ENCODE measurements at places on chromosomes 16 and 17. TPM values are rescaled to one million over a fixed set of nuclear protein-coding genes. Genes with fewer than 3 reads are reported as not detected.

DNA sequence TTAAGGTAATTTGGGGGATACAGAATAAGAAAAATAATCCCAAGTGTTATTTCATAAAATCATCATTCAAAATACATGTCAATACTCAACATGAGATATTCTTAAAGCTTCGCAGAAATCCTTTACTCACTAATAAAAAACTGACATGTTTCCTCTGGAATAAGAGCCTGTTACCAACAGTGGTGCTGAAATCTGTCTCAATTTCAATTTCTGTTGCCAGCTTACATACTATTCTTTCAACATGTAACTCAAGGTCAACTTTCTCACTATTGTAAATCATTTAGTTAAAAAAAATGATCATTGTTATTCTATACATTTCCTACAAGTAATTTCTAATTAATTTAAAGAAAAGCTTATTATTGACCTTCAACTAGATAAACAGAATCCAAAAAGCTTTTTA lies 67.9 kb downstream of the CEP95 start:
- no peak for DNase-seq

GRCh38 chr16:15976929-15977637 lies 27.7 kb downstream of the ABCC1 start:
- no peak for DNase-seq

DNA sequence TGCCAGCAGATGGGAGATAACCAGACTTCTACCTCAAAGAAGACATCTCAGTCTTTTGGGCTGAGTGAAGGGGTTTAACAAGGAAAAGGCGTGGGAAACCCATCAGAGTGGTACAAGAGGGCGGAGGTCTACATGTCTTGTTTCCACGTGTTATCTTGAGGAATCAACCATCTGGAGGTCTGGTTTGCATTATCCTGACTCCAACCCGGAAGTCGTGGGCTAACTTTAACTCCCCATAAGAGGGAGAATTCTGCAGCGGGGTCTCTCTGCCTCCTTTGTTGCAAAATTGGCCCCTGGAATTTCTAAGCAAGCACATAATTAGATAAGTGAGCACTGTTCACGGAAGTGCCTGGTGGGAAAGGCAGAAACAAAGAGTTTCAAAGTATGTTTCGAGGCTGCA lies 398.7 kb upstream of the C16orf82 start:
- DNase-seq: no peak

DNA sequence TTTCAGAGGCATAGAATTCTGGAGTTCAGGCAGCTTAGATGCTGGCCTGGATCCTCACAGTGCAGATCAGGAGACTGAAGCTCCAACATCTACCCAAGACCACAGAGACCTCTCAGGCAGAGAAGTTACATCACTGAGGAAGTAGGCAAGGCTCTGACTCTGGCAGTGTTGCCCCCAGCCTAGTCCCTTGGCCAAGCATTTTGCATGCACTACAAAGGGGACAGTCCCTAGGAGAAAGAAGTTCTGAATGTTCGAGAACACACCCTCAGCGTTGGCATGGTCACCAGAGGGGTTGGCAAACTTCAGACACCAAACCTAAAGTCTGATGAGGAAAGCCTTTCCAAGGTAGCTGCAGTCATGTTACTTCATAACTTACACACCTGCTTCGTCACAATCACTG lies 2.5 kb downstream of the RANBP10 start:
- no peak for DNase-seq

DNA sequence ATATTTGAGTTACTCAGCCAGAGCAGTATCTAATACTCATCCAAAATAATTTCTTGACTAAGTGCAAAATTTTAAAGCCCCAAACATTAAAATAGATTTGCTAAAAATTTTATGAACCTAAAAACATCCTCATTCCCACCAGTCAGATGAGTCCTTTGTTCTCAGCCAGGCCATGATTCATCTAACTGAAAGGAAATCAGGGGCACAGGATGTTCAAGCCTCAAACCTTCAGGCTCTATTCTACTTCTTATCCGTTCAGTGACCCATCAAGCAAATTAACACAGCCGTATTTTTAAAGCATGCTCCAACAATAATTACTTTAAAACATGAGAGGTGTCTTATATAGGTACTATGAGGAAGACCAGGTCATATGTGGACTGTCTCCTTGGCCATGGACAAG lies 176.5 kb upstream of the MON1B start:
- DNase-seq: no peak

DNA sequence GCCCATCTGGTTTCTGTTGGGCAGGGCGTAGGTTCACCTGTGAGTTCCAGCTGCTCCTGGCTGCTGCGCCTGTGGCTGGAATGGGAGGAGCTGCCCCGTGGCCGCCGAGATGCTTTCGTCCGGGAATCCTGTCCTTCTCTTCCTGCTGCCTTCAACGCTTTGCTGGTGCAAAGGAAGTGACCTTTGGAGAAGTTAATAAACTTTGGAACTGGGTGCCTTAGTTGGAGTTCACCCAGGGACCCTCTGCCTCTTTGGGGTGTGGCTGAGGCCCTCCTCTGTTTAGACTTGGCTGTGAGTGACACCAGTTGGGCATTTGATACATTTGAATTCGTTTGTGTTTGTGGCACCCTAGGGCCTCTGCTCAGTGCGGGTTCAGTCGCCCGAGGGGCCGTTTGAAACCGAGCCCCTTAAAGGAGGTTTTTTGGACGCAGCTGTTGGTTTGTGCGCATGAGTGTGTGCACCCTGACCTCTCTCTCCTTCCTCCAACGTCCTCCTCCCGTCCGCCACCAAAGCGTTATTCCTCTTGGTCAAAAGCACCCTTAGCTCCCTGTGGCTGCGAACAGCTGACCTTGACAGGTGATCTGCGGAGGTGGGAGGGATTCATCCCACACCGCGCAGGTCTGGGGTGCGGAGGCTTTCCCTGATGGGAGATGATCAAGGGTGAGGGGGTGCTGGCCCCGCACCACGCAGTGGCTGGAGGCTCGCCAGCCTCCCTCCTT lies 9.0 kb upstream of the SECTM1 start:
- DNase-seq: no peak

DNA sequence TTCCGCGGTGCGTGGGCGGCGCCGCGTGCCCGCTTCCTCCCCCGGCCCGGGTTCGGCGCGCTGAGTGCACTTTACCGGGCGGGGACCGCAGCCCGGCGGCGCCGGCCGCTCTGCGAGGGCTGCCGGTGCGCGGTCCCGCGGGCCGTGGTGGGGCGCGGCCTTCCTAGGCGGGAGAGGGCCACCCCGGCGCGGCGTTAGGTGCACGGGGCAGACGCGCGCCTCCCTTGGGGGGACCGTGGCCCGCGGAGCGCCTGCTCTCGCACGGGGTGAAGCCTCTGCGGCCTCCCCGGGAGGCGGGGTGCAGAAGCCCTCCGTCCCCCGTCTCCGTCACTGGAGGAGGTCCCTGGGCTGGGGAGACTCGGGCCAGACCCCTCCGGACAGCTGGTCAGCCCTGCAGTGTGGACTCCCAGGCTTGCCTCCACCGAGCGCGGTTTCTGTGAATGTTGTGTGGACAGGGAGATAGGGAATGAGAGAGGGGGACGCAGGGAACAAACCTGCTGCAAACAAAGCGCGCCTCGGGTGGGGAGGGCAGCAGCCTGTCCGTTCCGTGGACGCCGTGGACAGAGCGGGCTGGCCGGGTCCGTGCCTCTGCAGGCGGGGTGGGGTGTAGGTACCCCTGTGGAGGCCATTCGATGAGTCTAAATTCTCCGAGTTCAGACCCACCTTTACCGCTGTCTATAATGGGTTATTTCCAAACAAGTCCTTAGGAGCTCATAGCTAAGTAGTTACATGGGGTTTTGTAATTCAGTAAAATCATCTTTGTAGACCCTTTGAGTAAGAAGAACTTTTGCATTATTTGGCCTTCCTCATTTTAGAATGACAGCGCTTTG lies 721 bp downstream of the TBCD start:
- no peak for DNase-seq

GRCh38 chr17:77429969-77430752 lies 289.4 kb downstream of the SEC14L1 start:
- peak; percentile 92 for DNase-seq

DNA sequence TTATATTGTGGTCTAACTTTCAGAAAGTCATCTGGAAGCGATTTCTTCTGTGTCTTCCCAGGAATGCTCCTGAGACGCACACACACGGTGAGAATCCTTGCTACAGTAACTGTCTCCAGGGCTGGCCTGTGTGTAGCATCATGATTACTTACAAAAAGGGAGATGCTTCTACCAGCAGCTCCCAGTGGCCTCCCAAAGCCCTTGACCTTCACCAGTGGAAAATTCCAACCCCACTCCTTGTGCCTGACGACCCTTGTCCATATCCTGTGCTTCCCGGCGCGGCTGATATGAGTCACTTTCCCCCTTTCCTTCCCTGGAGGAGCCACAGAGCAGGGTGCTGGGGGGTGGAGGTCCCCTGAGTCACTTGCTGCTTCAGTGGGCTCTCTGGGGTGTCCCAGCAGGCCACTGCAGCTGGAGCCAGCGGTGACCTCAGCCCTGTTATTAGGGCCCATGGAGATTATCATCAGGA lies 22.1 kb upstream of the NAT9 start:
- DNase-seq: peak; percentile 56

DNA sequence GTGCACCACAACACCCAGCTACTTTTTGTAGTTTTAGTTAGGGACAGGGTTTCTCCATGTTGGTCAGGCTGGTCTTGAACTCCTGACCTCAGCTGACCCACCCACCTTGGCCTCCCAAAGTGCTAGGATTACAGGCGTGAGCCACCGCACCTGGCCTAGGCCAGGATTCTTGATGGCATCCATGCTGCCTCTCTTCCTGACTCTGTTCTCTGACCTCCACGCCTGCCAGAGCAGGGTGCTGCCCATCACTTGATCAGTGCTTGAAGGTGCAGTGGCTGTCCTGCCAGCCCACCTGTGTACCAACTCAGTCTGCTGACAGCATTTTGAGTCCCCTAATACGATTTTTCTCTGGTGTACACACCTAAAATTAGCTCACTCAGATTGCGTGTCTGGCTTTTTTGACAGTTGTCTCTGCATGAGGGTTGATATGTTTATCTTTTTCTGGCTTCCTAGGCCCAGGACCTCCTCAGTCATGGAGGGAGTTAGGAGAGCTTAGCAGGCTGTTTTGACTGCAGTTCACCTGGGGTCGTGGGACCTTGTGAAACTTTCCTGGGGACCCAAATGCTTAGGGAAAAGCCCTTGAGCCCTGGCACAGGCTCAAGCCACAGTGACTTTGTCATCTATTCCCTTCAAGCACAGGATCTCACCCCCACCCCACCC lies 5.9 kb downstream of the HAS3 start:
- DNase-seq: no peak

- no peak for DNase-seq
Observed at GRCh38 chr17:69533481-69534234, 119.2 kb downstream of the MAP2K6 start.

DNA sequence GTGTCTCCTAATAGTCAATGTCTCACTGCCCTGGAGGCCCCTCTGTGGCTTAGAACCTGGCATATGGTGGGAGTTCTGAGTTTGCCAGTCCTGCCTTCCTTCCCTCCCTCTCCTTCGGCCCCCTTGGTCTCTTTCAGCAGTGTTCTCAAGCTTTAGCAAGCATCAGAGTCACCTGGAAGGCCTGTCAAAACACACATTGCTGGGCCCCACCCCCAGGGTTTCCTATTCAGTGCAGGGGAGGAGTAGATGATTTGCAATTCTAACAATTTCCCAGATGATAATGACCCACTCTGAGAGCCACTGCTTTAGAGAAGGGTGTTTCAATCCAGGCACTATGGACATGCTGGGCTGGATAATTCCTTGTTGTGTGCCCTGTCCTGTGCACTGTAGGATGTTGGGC lies 26.4 kb upstream of the TMEM220 start:
- DNase-seq: no peak

DNA sequence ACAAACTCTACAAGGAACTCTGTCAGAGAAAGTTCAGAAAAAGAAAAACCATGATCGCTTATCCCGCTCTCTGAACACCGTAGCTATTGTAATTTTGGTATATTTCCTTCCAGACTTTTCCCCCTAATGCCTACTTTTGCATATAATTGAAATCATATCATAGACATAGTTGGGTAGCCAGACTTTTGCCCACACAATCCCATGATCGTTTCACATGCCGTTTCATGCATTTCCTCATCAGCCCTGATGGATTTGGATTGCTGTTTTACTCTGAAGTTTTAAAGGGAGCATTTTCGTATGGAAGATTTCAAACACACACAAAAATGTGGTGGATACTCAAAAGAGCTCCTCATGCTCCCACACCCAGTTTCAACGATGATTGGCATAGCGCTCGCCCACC lies 31.3 kb downstream of the COX4I1 start:
- DNase-seq: no peak

DNA sequence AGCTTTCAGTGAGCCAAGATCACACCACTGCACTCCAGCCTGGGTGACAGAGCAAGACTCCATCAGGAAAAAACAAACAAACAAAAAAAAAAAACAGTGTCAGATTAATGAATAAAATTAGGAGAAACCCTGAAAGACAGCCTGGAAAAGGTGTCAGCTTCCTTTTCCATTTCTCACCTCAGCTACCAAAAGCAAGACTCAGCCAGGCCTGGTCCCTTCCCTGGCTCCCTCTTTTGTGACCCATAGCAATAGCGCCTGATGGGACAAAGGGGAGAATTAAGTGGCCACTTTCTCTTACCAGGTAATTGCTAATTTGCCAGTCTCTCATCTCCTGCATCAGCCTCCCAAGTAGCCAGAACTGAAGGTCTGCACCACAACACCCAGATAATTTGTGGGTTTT lies 3.9 kb upstream of the THRA start:
- DNase-seq: no peak

GRCh38 chr16:13680021-13680889 lies 239.7 kb upstream of the ERCC4 start:
- DNase-seq: no peak

DNA sequence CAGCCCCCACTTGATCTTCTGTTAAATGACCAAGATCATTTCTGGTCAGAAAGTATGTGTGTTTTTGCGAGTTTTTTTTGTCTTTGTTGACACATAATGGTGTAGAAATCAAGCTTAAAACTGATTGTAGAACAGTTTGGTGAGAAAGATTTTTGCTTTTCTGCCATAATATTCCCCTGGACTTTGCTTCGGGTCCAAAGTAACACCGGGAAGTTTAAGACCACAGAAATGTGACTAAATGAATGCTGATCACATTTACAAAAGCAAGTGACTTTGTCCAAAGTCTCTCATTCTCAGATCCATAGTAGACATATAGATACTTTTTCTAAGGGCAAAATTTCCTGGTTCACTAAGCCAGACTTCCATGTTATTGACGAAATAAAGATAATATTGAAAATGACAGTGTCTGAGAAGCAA lies 2.6 kb downstream of the FAM20A start:
- no peak for DNase-seq

DNA sequence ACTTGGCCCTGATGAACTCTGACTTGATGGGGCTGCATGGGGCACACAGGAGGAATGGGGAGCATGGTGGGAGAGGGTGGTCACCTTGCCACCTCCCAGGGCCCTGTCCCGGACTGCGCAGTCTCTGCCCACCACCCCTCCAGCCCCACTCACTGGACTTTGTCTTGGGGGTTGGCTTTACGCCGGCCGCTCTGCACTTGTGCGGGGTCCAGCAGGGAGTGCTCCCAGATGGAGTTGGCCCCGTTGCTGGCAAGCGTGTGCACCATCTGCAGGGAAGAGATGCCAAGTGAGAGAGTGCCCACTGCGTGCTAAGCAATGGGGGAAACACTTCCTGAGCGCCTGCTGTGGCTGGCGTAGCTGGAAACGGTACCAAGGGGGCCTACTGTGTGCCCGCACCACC lies 6.7 kb downstream of the GIT1 start:
- no peak for DNase-seq

- peak; percentile 54 for DNase-seq
Observed at GRCh38 chr17:48037036-48037837, at the start of gene COPZ2. TSS of gene COPZ2 (minus strand) at chr17:48037797. CDS start at chr17:48037777, 20 bp downstream.

Gene DNAI2
- not detected for total RNA-seq

Gene NAA60
- total RNA-seq: 2.2 TPM

Gene MMP28
- 0.40 TPM for total RNA-seq

Gene RAB11FIP3
- total RNA-seq: 10.4 TPM

Gene GNG13
- total RNA-seq: not detected

Gene OSGIN1
- 1.4 TPM for total RNA-seq

Gene VWA3A
- total RNA-seq: not detected

Gene EPN3
- total RNA-seq: not detected

Gene ENPP7
- total RNA-seq: not detected

All from Daoy (cell line).